DND-41 (cell line): ENCODE measurements at places on chromosomes 1 and 21.

DNA sequence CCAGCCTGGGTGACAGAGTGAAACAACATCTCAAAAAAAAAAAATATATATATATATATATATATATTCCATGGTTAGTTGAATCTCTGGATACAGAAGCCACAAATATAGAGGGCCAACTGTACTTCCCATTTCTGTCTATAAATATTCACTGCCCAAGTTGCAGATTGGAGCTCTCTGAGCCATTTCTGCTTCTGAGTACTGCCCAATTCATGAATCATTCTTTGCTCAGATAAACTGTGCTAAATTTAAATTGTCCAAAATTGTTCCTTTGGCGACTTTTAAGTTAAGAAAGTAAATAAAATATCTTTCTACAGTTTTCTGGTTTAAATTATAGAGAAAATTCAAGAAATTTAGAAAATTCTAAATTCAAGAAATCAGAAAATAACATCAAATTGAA, 23.2 kb upstream of the C1orf146 start:
- no peak overlapping the region for H3K27ac ChIP-seq
- no peaks in the 10 kb centered on the region for H3K27me3 ChIP-seq
- no peaks in the 10 kb centered on the region for H3K36me3 ChIP-seq
- no peak overlapping the region for H3K4me3 ChIP-seq
- H3K4me1 ChIP-seq = peaks cover 4% of the 10 kb centered on the region; the same call in 1 of the 2 replicates

DNA sequence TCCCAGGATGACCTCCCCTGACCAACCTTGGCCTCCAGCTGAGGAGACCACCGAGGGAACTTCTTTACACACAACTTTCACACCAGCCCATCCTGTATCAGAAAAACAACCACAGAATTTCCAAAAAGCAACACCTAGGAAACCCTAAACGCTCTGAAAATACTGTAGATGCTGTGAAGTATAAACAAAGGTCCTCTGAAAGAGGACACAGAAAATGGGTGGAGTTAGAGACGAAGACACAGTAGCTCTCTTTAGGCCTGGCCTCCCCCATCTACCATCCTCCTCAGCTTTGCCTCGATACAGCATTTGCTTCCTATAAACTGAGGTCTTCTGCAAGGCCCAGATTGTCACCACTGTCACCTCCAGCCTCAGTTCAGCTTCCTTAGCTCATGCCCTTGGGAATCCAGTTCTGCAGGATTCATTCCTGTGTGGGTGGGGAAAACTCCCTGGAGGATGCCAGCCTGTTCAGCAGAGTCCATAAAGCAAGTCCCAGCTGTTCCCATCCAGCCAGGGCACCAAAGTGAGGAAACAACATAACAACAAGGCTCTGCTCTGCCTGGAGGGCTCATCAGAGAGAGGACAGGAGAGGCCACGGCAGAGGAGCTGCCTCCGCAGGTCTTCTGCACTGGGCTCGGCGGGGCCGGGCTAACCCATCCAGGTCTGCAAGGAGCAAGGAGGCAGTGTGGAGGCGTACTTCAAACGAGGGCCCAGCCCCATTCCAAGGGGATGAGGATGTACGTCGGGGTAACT, 15.0 kb downstream of the PIK3C2B start:
- no peak for DNase-seq
- H3K4me3 ChIP-seq = no peak overlapping the region
- H3K27ac ChIP-seq = peak overlapping the region; percentile 81

DNA sequence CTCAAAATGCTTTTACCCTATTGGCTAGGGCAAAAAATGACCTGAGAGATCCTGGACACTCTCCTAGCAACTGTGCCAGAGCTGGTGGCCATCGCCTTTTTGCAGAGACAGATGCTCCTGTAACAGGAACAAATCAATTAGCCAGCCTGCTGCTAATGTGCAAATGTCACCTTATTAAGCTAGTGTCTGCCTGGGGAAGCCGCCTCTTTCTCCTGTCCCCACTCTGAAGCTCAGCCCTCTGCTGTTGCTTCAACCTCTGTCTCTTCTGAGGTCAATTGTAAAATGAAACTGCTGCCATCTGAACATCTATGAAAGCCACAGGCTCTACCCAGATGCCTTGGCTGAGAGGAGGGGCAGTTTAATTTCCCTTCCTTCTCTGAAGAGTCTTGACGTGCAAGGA, 85.5 kb upstream of the CACNA1E start:
- H3K27me3 ChIP-seq = peaks cover 18% of the 10 kb centered on the region
- no peak overlapping the region for H3K27ac ChIP-seq
- no peaks in the 10 kb centered on the region for H3K36me3 ChIP-seq
- H3K4me3 ChIP-seq = no peak overlapping the region
- H3K4me1 ChIP-seq = peaks cover 5% of the 10 kb centered on the region; the same call in 1 of the 2 replicates
- no peak for DNase-seq

DNA sequence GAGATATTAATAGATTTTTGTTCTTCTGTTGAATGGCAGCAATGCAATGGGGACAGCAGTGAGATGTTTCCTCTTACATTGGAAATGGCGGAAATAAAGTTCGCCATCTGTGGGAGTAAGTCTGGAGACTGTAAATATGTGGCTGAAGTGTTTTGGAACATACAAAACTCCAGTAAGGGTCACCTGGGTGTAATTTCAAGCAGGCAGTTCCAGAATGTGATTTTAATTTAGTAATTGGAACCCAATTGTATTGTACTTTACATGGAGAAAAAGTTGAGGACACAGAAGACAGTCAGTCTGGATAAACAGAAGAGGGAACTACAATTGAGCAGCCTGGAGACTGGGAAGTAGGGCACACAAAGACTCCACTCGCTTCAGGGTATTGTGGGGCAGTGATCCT, 108.6 kb downstream of the NTMT2 start:
- H3K4me1 ChIP-seq = peaks cover 4% of the 10 kb centered on the region
- H3K4me3 ChIP-seq = no peak overlapping the region
- H3K27ac ChIP-seq = no peak overlapping the region
- no peak for DNase-seq
- no peaks in the 10 kb centered on the region for H3K36me3 ChIP-seq

DNA sequence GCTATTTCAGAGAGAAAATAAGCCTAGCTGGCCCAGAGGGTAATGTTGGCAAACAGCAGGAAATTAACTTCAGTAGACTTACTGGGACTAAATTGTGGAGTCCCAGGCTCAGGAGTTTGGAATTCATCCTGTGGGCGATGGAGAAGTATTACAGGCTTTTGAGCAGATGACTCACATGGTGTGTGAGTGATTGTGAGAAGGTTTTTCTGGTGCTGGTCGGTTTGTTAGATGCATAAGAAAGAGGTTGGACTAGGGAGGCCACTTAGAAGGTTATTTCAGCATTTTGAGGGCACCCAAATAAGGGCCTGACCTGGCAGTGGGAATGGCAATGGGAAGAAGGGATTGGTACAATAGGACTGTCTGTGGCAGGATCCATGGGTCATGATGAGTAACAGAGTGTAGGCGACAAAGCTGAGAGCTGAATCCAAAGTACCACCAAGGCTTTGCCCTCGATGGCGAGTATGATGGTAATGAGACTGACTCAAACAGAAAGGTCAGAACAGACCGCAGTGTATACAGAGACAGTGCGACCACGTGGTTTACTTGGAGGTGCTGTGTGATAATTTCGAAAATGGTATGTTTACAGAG, 69.2 kb upstream of the KIF26B start:
- no peak overlapping the region for H3K27ac ChIP-seq
- DNase-seq = no peak
- H3K4me1 ChIP-seq = no peaks in the 10 kb centered on the region
- H3K36me3 ChIP-seq = peaks cover 8% of the 10 kb centered on the region; the same call in 1 of the 2 replicates
- H3K4me3 ChIP-seq = no peak overlapping the region
- H3K27me3 ChIP-seq = no peaks in the 10 kb centered on the region
